ENCODE measurements at places on chromosomes 12 and 14. TPM values are rescaled to one million over a fixed set of nuclear protein-coding genes. Genes with fewer than 3 reads are reported as not detected.

The C1R gene
- 19.8 TPM for total RNA-seq

The PTPN6 gene
- not detected for total RNA-seq

The PKP2 gene
- 5.3 TPM for total RNA-seq

The CABP1 gene
- not detected for total RNA-seq

The GYS2 gene
- not detected for total RNA-seq

The PLEKHD1 gene
- total RNA-seq, result 0.08 TPM

The KRT86 gene
- 0.44 TPM for total RNA-seq

The FOXG1 gene
- total RNA-seq, result not detected

The CPNE6 gene
- total RNA-seq, result not detected
